ENCODE measurements at places on chromosomes 6 and 20. TPM values are rescaled to one million over a fixed set of nuclear protein-coding genes. Genes with fewer than 3 reads are reported as not detected.

DNA sequence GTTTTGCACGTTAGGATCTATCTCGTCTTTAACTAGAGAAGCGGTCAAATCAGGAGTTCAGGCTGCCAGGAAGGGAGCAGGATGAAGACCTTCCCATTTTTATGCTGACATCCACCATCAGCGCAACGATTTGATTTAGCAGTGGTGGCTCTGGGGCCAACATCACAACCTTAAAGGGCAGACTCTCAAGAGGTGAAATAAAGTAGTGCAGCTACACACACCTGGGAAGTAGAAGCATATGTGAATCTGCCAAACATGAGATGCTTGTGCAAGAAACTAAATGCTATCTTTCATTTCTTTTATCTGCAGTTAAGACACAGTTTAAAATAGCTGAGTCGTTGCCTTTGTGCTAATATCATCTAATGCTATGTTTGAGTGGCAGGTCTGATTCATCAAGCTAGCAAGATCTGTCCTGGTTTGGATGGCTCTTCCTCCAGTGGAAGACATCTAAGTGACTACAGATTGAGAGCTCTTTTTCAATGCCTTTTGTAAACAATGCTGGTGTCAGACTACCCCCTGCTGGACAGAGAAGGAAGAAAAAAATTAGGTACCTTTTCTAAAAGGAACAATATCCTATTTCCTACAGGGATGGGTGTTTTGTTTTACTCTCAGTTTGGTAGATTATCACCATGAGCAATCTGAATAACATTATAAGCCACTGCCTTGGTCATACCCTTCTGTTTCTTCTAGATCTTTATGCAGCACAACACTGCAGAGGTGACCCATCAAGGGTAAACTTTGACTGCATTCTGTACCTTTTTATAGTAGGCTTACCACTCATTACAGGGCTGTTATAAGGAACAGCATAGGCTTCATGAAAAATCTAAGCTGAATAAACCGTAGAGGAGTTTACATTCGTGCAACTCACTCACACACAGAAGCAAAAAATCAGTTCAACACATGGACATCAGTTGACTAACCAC lies 171.6 kb upstream of the FBXL4 start:
- no peak overlapping the region for H3K27ac ChIP-seq
- DNase-seq = no peak
- no peaks in the 10 kb centered on the region for H3K27me3 ChIP-seq
- no peak overlapping the region for H3K4me3 ChIP-seq
- no peaks in the 10 kb centered on the region for H3K36me3 ChIP-seq
- H3K4me1 ChIP-seq = no peaks in the 10 kb centered on the region

Gene CALHM6
- 0.60 TPM for total RNA-seq

Gene EIF2S2
- total RNA-seq = 40.9 TPM

DNA sequence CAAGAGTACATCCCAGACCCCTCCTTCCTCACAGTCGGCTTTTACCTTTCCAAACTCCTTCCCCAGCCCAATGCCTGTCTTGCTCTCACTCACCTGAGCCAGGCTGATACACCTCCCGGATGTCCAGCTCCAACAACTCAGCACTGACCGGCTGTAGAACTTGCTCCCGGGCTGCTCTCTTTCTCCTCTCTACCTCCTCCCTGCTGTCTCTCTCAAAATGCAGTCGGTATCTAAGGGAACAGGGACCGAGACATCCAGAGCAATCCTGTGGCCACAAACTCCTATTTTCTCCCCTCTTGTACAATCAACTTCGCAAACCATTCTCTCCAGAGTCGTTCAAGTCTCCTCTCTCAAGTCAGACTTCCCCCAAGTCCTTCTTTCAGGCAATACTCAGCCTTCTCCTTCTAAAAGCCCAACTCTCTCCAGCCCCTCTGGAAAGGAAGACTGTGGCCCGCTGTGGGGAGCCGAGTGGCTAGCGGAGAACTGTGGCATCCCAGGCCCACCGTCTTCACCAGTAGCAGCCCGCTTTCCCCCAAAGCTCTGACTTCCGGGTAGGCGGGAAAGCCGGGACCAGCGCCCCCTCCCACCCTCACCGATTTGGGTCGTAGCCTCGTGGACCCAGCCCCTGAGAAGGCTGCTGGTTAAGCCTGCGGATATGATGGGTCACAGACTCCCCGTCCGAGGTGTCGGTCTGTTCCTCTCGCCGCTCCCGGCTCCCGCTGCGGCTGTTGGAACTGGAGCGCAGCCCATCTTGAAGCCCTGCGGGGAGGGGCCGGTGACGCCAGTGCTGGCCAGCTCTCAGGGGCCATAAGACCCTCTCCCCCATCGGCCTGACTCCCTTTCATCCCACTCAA lies 1.1 kb downstream of the GNL1 start:
- H3K36me3 ChIP-seq = no peaks in the 10 kb centered on the region
- H3K4me1 ChIP-seq = peaks cover 10% of the 10 kb centered on the region
- H3K4me3 ChIP-seq = peak overlapping the region; percentile 63
- peak; percentile 29 for DNase-seq
- H3K27me3 ChIP-seq = no peaks in the 10 kb centered on the region
- H3K27ac ChIP-seq = peak overlapping the region; percentile 98

Gene PHACTR3
- total RNA-seq = 15.9 TPM

- peaks cover 10% of the 10 kb centered on the region for H3K4me1 ChIP-seq
- no peaks in the 10 kb centered on the region for H3K36me3 ChIP-seq
- peaks cover 33% of the 10 kb centered on the region for H3K27me3 ChIP-seq
- no peak for DNase-seq
- no peak overlapping the region for H3K27ac ChIP-seq
These were observed 72.8 kb downstream of the MDGA1 start for GRCh38 chr6:37624606-37625574.

DNA sequence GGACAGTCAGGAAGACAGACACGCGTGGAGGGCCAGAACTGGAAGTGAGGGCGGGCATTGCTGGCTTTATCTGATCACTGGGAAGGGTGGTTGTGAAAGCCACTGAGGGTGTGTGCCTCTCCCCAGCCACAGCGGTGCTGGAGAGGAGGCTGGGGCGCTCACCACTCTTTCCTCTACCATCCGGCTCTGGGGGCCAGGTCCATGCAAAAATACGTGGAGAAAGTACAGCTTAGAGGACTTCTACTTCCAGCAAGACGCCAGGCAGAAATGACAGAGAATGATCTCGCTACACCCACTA lies 148.8 kb upstream of the RPS6KA2 start:
- H3K27ac ChIP-seq = no peak overlapping the region
- H3K27me3 ChIP-seq = no peaks in the 10 kb centered on the region
- DNase-seq = no peak
- H3K4me3 ChIP-seq = no peak overlapping the region
- no peaks in the 10 kb centered on the region for H3K36me3 ChIP-seq
- H3K4me1 ChIP-seq = no peaks in the 10 kb centered on the region
